A549 treated with dexamethasone at 1 μM for 4 hours (cell line): ENCODE measurements at places on chromosomes 1 and 21. TPM values are rescaled to one million over a fixed set of nuclear protein-coding genes. Genes with fewer than 3 reads are reported as not detected.

Gene FCRL2
- total RNA-seq, result not detected in 5 replicates

Gene MPZ
- total RNA-seq, result 0.15 to 0.26 TPM (median 0.23 TPM) in 5 replicates

Gene HORMAD1
- total RNA-seq, result 7.9 to 10.7 TPM (median 9.7 TPM) in 5 replicates

Gene LMOD1
- not detected in 5 replicates for total RNA-seq

Gene NR1I3
- total RNA-seq, result not detected in 5 replicates

Gene EEIG2
- total RNA-seq, result 4.2 to 6.7 TPM (median 5.9 TPM) in 5 replicates
